NCI-H1694 (cell line): ENCODE measurements at places on chromosomes 2 and 18.

DNA sequence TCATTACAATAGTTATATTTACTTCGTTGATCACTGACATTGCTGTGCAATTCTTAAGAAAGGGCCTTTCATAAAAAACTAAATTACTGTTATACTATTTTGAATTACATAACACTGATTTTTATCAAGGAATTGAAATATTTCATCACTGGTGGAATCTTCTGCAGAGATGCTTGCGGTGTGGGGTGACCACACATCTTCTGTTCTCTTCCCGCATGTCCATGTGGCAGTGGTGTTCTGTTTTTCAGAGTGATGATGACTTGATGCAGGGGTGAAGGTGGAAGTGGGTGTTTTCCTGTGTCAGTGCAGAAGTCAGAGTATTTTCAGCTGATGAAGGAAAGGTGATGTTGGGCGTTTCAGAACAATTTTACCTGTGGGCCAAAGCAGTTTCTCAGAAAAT lies 7.0 kb downstream of the CNDP2 start:
- no peak for DNase-seq

GRCh38 chr2:42135381-42136312 lies 33.5 kb upstream of the EML4 start:
- no peak for DNase-seq

- DNase-seq = no peak
These were observed 1.1 kb downstream of the COLEC11 start for GRCh38 chr2:3595985-3596384.

DNA sequence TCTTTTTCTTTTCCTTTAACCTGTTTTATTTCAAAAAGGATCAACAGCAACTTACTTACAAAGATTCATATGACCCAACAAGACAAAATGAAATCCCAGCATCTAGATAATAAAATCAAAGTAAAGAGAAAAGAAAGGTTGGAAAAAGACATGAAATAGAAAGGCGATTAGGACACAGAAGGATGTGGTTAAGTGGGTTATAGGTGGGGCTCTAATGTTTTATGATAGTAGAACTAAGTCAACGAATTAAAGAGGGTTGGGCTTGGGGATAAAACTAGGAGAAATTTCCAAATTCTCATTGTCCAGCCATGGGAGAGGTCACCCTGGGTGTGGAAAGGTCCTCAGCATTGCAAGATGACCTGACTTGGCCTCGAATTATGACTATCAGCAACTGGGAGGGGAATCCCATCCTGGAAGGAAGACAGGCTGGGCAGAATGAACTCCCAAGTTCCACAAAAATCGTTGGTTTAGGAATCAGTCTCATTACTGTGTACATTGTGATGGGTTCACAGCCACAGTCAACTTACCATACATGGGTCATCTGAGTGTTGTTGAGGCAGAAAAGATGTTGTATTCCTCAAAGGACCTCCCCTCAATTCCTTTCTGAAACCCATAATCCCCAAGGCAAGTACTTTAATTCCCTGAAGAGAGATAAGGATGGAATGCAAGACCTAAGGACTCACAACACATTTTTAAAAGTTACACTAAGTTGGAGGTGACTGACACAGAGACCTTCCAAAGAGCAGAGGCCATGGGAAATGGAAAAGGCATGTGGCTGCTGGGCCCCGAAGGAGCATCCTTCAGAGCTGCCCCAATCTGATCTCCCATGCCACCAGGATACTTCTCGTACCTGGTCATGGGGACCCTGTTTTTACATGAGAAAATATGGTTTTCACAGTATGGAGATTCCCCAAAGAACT lies 167.6 kb downstream of the UXS1 start:
- DNase-seq = no peak

DNA sequence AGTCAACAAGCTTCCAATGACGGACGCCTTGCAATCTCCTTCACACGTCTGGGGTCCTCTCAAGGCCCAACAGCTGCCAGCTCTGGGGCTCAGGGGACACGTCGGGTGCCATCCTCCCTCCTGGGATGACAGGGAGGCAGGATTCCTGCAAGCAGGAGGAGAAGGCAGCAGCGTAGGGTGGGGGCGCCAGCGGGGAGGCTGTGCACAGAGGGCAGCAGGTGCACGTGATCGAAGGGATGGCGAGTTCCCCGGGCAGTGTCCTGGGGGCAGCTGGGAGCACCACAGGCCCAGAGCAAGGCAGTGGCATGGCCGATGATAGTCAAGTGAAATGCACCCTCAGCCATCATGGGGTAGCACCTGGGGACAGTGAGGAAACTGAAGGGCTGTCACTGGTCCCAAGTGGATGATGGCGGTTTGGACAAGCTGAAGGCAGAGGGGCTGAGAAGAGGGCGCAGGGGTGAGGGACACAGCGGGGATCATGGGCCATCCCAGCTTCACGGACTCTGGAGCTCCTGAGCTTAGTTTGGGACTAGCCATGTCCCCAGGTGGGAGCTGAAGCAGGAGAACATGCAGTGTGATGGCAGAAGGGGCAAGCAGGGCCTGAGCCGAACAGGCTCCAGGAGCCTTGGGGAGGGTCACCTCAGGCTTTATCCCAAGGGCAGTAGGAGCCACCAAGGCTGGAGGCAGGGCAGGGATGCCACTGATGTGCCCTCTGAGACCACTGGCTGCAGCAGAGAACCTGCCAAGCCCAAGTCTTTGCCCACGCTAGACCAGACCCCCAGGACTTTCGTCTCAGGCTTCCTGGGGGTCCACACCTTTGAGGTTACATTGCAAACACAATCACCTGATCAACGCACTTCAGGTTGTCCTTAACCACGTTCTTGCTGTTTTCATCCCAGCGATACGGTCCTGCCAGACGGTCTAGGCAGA lies 16.3 kb upstream of the SNED1 start:
- DNase-seq = no peak

- no peak for DNase-seq
These were observed 690.0 kb downstream of the ARHGAP15 start for GRCh38 chr2:143819190-143819735.

DNA sequence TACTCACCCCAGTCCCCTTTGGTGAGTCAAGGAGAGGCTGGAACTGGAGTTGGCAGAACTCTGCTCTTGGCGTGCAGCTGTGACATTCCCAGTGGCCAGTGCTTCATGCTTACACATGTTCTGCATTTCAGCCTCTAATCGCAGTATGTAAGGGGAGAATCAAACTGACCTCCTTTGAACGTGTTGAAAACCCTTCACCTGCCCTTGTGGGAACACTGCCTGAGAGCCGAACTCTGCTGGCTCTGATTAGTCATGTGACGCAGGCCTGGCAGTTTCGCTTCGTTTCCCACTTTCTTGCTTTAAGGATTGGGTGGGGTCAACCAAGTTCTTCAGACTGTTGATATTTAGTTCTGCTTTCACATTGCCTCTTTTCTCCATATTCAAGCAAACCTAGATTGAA lies 173.8 kb upstream of the BCL2L11 start:
- no peak for DNase-seq

DNA sequence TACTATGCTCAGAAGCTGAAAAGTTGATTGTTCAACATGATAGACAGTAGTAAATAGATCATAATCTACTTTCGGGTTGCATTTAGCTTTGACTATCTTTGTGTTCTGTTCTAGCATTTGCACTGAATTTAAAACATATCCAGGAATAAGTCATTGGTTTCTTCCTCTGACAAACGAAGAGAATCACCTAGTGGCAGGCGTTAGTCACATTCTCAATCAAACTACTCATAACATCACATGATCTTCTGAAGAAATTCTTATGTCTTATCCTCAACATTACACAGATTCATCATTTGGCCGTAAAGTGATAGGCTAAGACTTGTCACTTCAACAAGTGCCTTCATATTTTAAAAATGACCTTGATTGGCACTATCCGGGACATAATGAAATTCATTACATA lies 63.6 kb upstream of the TTC21B start:
- DNase-seq = no peak

DNA sequence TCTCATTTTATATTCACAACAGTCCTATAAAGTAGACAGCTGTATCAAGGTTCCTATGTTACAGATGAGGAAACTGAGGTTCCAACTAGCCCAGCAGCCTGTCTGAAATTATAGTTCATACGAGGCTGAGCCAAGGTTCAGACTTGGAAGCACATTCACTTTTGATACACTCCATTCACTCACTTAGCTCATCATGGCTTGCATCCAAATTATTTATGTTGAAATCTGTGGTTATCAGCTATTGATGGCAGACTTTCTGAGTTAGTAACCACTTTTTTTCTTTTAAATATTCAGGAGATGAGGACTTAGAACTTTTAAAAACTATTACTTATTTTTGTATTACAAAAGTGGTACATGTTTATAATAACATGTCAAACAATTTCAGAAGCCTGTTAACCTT lies 188.2 kb downstream of the MTX2 start:
- no peak for DNase-seq

- no peak for DNase-seq
These were observed 9.0 kb downstream of the RNF144A start for GRCh38 chr2:6926071-6926732.

GRCh38 chr2:26144031-26144430 lies 28.9 kb upstream of the GAREM2 start:
- DNase-seq = no peak

- no peak for DNase-seq
These were observed 78.6 kb upstream of the RANBP2 start for GRCh38 chr2:108640731-108641130.

- DNase-seq = no peak
These were observed 76.3 kb downstream of the DYNC1I2 start for GRCh38 chr2:171763602-171764001.

GRCh38 chr2:235688511-235689426 lies 194.9 kb downstream of the AGAP1 start:
- no peak for DNase-seq

- no peak for DNase-seq
These were observed 330.2 kb upstream of the NRP2 start for GRCh38 chr2:205352094-205352493.

GRCh38 chr18:56433919-56434318 lies 204.5 kb downstream of the TXNL1 start:
- no peak for DNase-seq
